ENCODE measurements at places on chromosomes 4 and X.

DNA sequence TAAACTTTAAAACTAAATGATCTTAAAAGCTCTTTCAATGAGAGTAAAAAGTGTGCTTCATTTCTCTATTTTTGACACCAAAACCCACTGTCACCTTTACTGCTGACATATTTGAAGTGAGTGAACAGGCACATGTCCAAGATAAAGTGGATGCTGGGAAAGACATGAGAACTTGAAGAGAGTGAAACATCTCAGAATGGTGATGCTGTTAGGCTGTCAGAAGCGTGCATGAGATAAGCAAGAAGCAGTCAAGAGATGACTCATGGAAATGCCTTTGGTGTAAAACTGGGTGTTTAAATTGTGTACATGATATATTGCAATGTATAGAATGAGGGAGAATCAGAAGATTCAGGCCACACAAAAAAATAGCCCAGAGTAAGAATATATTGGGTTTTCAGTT lies 21.8 kb upstream of the GBA3 start:
- no peak for DNase-seq

DNA sequence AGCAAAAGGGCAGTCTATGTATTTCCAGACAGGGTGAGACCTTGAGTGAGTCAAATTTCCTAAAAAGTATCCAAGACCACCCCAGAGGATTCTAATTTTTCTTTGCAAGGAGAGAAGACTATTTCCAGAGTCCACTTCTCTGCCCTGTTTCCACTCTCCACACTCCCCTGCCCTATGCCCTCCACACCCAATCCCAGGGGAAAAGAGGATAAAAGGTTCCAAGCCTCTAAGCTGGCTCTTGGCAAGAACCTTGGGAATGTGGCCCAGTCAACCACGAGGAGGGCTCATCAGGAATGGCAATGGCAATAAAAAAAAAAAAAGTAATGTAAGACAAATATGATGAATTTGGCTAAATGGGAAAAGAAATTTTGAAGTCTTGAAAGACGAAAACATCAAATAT lies 65.9 kb downstream of the SRPX start:
- no peak for DNase-seq

- DNase-seq = no peak
These were observed 178.4 kb upstream of the NWD2 start for GRCh38 chr4:37066159-37066558.

GRCh38 chr4:176654565-176655216 lies 138.0 kb downstream of the VEGFC start:
- DNase-seq = no peak

DNA sequence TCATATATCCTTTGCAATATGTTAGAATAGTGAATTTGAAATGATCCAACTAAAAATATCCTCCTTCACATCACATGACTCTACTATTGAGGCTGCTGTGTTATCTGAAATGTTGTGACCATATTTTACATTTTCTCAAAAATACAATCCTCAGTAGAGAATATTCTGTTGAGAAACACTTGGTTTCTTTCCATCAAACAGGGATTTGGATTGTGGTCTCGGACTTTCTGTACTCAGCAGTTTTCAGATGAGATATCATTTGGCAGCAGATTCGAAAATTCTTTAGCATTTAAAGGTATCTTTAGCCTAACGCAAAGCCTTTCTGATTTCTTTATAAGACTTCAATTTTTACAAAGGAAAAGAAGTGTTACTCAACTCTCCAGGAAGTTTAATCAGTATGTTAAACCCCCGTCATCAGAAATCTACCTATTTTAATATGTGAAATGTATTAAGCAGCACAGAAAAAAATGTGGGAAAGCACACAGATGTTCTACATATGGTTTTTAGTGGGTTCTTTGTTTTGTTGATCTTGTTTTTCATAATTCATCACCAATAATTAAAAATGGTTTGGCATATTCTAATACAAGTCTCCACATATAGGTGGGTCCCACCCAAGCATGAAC lies 55.4 kb upstream of the ANXA3 start:
- DNase-seq = no peak

GRCh38 chr4:121950680-121951520 lies 960 bp downstream of the TRPC3 start:
- DNase-seq = peak; percentile 45

DNA sequence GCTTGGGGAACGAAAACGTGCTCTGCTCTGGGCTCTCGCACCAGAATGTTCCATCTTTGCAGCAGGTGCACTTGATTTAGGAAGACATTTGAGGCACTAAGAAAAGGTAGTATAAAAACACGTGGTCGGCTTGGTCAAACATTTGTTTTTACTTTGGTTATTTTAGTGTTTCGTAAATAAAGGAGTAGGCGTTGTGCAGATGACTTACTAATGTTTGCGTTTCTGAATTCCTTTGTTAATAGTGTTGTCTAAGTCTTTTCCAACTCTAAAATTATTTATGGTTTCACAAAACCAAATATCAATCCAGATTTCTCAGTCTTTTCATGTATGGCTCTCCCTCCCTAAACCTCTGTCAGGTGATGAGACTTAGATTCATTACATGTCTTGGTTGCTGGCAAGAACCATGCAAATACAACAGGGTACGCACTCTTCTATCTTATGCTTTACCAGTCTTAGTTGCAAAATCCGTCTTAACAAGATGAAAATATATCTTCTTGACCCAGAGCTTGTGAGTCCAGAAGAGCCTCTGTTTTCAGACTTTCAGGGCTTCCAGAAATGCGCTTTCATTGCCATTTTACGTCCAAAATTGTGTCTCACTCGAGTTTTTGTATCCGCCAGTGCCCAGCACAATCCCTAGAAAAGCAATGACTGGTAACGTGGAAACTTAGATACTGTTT lies 686 bp downstream of the MTHFD2L start:
- no peak for DNase-seq

- peak; percentile 59 for DNase-seq
These were observed 20.9 kb upstream of the XPNPEP2 start for GRCh38 chrX:129717892-129718291.

GRCh38 chrX:118824173-118824730 lies 628 bp downstream of the ZCCHC12 start:
- DNase-seq = no peak

DNA sequence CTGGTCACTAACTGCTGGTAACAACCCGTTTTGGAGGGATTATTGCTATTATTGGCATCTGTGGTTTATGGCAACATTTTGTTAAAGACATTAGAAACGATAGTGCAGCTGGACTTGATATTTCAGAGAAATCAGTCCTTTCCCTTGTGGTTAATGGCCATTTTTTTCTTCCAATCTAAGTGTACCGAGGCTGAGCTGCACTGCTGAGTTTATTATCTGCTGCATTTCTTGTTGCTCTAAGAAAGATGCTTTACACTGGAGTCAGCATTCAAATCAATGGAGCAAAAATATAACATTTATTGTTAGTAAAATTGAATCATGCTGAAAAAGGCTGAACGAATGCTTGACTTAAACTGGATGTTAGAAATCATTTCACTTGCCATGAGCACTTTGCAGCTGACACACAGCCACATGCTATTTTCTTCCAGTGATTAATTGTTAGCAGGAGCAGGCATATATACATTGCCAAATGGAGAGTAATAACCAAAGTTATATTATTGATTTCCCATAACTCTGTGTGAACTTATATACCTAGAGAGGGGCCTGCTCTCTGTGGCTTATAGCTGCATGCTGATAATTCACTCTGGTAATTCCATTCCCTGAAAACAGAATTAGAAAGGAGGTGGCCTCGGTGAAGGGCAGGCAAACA lies 66.5 kb upstream of the TTC29 start:
- no peak for DNase-seq

GRCh38 chr4:185540487-185541120 lies 5.3 kb upstream of the PDLIM3 start:
- DNase-seq = no peak

GRCh38 chr4:123659262-123659661 lies 262.7 kb downstream of the SPRY1 start:
- DNase-seq = no peak

DNA sequence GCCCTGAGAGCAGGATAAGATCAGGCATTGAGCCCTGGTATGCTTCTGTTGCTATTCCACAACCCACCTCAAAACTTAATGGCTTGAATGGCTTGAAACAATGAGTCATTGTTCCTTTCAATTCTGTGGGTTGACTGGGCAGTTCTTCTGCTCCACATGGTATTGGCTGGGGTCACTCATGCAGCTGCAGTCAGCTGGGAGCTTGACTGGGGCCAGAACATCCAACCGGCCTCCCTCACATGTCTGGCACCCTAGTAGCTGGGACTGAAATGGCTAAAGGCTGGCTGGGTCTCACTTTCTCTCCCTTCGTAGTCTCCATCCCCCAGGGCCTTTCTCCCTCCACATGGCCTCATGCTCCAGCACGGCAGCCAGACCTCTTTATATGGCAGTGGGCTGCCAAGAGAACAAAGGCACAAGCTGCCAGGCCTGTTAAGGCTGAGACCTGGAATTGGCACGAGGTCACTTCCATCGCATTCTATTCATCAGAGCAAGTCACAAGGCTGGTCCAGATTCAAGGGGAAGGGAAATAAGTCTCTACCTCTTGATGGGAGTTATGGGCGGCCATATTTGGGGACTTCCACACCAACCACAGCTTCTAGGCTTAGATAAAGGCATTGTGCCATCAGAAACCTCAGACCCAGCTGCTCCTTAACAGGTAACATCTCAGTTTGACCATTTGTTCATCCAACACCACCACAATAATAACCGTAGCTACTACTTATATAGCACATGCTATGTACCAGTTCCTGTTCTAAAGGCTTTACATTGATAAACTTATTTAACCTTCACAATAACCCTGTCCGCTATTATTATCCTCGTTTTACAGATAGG lies 159.7 kb upstream of the ATP6AP2 start:
- DNase-seq = no peak

- DNase-seq = no peak
These were observed 562.2 kb upstream of the SLIT2 start for GRCh38 chr4:19689511-19689910.

GRCh38 chrX:13121020-13121555 lies 76.7 kb upstream of the FAM9C start:
- DNase-seq = no peak

GRCh38 chr4:7428261-7429068 lies 6.3 kb downstream of the PSAPL1 start:
- peak; percentile 59 for DNase-seq
